EH (cell line): ENCODE measurements at places on chromosomes 3 and 15.
A peak's percentile ranks its signal among the peaks of the same experiment; 100 is the strongest.

GRCh38 chr15:83107841-83108181, 366 bp downstream of the TM6SF1 start:
- DNase-seq, result no peak

- peak; percentile 5 for DNase-seq
These were observed 393.1 kb downstream of the DIPK2A start for GRCh38 chr3:144364737-144365136.

GRCh38 chr3:192128922-192129321, 598.4 kb downstream of the FGF12 start:
- no peak for DNase-seq

DNA sequence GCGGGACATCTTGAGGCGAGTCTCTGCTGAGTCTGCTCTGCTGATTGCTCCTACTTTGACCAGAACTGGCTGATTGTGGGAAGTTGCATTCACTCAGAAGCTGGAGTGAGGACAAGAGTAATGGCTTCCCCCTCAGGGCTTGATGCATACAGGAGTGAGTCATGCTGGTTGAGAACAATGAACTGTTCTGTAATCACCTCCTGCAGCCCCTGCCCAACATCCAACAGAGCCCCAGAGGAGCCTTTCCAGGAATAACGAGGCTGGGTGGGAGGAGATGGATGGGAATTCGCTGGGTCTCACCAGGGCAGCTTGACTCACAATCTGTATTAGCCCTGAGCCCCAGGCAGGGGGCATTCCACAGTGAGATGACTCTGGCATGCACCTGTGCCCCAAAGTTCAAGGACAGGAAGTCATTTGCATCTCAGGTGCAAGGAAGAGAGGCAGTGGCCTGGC, 85.0 kb downstream of the RAB11A start:
- DNase-seq, result peak; percentile 18

DNA sequence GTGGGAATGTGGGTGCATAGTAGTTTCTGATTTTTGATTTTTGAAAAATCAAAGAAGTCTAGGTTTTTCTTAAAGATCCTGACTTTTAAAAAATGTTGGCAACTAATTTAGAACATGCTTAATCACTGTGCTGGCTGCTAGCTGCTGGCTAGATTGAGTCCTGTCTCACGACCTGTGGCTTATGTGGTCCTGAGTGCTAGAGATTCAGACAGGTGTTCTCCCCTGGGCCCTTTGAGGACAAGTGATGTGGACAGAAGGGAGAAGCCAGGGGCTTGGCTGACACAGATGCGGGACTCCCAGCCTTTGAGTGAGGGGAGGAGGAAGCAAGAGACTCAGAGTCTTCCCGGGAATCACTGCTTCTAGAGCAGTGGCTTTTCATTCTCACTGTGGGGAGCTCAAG, 47.5 kb downstream of the CORO2B start:
- no peak for DNase-seq

- DNase-seq, result peak; percentile 41
These were observed 843 bp downstream of the GLCE start for GRCh38 chr15:69161079-69161877.

DNA sequence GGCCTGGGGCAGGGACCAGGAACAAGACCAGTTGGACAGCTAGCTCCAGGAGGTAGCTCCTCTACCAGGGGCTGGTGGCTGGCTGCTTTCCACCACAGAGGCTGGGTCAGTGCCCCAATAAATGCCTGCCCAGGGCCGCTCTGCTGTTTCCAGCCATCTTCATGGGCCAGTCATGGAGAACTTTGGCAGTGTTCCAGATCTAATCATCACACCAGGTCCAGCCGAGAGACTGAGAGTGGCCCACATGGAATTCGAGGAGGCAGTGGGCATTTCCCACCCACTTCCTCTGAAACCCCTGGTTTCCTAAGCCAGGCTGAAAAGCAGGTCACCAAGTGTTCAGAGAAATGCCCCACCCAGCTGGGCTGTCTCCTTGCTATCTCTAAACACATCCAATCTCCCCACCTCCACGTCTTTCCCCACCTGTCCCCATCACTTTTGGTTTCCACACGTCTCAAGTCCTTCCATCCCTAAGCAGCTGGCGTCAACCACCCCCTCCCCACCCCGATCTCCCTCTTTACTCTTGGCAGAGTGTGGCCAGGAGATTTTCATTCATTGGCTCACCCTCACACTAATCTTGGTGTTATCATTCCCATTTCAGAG, 190.0 kb upstream of the LINGO1 start:
- no peak for DNase-seq

GRCh38 chr3:161310649-161311423, 60.5 kb downstream of the SPTSSB start:
- no peak for DNase-seq

DNA sequence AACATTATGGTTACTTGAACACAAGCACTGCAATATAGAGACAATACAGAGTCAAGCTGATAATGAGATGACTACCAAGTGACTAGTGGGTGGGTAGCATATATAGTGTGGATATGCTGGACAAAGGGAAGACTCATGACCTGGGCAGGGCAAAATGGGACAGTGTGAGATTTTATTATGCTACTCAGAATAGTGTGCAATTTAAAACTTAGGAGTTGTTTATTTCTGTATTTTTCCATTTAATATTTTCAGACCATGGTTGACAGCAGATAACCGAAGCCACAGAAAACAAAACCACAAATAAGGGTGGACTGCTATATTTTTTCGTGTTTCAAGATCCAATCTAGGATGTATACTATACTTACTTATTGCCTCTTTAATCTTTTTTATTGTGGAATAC, 19.6 kb downstream of the GALK2 start:
- DNase-seq, result no peak

- DNase-seq, result no peak
These were observed 25.4 kb downstream of the KLHL25 start for GRCh38 chr15:85769182-85769900.

DNA sequence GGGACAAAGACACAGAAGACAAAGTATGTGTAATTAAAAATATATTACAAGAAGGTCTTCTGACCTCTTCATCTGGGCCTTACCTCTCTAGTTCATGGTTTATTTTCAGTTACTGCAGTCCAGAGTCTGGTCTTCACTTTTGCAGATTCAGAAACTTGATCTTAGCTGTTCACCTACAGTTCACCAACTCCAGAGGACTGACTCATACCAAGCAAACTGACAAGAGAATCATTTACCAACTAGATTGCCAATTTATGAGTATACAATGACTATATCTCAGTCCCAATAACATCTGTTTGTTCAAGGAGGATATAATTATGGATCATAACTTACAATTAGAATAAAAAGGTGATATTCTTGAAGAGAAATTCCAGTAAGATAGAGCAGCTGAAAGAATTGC, 9.0 kb downstream of the P2RY1 start:
- DNase-seq, result no peak

DNA sequence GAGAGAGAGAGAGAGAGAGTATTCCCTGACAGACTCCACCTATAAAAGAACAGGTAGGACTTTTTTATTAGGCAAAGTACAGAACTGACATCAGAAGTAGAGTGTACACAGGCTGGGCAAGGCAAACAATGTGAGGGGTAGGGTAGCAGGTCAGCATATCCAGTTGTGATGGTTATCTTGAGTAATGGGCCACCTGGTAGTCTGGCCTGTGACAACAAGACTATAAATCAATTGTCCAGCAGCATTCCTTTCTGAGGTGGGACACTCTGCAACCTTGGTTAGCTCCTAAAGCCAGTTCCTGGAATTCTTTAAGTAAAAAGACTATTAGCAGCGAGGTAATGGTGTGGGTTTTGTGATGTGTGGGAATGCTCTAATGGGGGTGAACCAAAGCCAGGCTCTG, 14.9 kb upstream of the TMCC1 start:
- DNase-seq, result no peak

DNA sequence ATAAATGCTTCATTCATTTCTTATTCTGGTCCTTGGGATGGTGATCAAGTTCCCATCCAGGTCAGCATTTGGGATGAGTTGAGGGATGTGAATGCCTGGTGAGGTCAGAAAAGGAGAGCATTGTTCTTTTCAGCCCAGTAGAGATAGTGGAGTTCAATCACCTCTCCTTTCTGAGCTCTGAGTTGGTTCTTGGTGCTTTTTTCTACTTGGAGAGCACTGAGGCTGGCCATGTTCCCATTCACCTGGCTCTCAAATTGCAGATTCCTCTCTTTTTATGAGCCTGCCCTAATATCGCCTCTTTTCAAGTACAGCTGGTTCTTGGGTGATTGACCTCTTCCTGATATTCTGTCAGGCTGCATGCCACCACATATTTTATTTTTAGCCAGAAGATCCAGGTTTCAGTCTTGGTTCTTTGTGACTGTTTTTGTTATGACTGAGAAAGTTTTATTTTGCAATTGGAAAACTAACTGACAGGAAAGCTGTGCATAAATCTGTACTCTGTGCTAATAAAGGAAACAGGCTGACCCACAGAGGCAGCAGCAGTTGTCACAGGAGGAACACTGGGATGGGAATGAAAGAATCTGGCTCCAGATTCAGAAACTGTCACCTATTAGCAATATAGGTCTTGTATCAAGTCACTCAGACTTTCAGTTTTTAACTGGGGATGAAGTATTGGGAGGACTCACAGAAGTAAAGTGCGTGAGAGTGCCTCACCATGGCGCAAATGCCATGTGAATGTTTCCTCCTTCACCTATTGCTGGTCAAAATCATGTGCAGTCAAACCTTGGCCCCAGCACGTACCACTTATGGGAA, 10.7 kb downstream of the AQP9 start:
- no peak for DNase-seq

- no peak for DNase-seq
These were observed 124.9 kb upstream of the PRR20G start for GRCh38 chr3:127412578-127413317.

- DNase-seq, result no peak
These were observed 4.4 kb upstream of the ATOSA start for GRCh38 chr15:52683580-52683979.

DNA sequence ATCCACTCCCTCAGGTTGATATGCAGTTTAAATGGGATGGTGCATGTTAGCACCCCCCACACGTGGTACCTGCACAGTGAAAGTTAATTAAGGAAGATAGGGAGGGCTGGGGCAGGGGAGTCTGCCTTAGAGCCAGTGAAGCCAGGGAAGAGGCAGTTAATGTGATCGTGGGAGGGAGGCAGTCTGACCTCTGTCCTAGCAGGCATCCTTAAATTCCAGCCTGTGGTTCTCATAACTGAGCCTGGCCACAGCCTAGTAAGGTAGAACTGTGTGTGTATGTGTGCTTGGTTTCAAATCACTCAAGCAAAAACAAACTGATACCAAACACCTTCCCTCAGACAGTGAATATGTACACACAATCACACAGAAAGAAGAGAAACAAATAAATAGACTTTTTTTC, 319.1 kb upstream of the TLE3 start:
- DNase-seq, result no peak

- DNase-seq, result no peak
These were observed 28.4 kb upstream of the AKAP13 start for GRCh38 chr15:85351965-85352364.

- DNase-seq, result peak; percentile 73
These were observed 192.6 kb upstream of the PRICKLE2 start for GRCh38 chr3:64417816-64418215.

DNA sequence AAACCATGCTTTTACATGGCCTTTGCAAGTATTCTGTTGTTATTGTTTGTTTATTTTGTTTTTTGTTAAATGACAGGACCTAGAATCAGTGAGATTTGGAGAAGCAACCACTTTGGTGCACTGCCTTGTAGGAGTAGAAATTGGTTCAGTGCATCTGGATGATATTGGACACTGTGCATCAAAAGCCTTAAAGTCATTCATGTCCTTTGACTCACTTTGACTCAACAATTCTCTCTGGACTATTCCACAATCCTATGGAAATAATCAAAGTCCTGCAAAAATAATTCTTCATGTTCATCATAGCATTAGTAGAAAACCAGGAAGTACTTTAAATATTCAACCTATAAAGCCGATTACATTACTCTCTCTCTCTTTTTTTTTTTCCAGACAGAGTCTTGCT, 224.8 kb downstream of the ABHD5 start:
- no peak for DNase-seq
